ENCODE measurements at places on chromosomes 6 and 20.

DNA sequence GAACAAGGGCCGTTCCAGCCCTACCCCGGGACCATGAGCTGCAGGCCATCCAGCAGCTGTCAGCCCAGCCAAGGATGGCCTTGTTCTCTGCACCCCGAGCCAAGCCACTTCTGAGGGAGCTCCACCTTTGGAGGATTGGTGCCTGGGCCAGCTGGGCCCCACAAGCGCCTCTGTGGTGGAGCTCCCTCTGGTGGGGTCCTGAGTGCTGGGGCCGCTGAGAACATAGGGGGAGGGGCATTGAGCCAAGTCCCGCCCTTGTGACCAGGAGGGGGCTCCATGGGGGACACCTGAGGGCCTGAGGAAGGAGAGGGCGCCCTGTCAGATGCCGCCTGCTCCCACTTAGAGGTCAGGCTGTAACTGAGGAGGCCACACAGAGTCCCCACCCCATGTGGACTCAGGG is 43.2 kb downstream of the YTHDF1 start:
- DNase-seq = no peak

GRCh38 chr6:71621918-71622519 is 264.3 kb upstream of the RIMS1 start:
- no peak for DNase-seq

DNA sequence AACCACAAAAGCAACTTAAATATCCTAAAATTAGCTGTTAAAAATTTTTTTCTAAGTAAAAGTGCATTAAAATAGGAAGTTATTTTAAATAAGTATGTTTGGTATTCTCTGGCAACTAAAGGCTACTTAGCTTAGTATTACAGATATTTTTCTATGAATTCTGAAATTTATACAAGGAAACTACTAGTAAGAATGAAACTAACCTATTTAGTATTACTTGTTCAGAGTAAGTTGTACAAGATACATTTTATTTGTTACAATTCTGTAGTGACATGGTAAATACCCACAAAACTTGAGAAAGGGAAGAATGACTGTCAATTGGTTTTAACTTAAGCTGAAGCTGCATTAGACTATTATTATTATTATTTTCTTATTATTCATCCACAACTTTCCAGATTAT is 6.5 kb downstream of the PHIP start:
- DNase-seq = no peak

GRCh38 chr6:125099211-125100073 is 54.1 kb upstream of the TPD52L1 start:
- no peak for DNase-seq

DNA sequence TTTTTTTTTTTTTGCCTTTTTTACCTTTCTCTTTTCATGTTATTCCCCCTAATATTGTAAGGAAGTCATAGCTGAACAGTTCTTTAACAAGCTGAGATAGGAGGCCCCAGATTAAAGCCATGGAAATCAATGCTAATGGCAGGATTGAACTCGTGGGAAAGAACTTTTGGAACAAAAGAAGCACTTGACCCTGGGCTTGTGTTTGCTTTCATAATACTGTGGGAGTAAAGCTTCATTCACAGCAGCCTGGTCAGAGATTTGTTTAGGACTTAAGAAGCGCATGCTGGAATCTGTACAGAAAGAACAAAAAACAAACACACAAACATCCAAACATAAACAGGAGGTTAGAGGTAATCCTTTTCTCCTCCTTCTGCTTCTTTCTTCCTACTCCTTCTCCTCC is 5.1 kb downstream of the HEY2 start:
- no peak for DNase-seq

- no peak for DNase-seq
Observed at GRCh38 chr6:1365686-1366085, 23.7 kb upstream of the FOXF2 start.

DNA sequence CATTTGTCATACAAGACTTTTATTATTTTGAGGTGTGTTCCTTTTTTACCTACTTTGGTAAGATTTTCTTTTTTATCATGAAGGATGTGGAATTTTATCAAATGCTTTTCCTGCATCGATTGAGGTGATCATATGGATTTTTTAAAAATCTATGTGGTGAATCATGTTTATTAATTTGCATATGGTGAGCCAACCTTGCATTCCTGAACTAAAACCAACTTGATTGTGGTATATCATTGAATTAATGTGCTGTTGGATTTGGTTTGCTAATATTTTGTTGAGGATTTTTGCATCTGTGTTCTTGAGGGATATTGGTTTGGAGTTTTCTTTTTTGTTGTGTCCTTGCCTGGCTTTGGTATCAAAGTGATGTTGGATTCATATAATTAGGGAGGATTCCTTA is 848.1 kb upstream of the EYS start:
- DNase-seq = no peak

- DNase-seq = no peak
Observed at GRCh38 chr6:45493761-45494160, 116.0 kb upstream of the SUPT3H start.

- DNase-seq = no peak
Observed at GRCh38 chr6:154403788-154404187, 47.2 kb upstream of the IPCEF1 start.

- no peak for DNase-seq
Observed at GRCh38 chr6:20623761-20624160, 89.5 kb downstream of the CDKAL1 start.

DNA sequence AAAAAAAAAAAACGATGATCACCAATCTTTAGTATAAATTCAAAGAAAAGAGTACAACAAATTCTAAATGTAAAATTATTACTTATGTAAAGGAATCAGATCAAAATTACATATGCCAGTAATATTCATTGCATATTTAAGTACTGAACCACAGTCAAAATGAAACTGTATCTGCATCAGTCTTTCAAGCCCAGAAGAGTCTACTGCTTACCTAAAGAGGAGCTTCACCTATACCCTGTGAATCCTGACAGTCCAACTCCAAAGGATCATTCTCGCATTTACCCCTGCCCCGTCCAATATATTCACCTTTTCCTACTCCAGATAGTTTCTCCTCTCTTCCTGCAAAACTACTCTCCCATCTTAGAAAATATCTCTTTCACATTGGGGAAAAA is 9.2 kb downstream of the ATG5 start:
- DNase-seq = no peak

- no peak for DNase-seq
Observed at GRCh38 chr6:167565388-167565787, 240.5 kb downstream of the TTLL2 start.

- DNase-seq = no peak
Observed at GRCh38 chr20:57991211-57991881, 237.1 kb downstream of the ANKRD60 start.

DNA sequence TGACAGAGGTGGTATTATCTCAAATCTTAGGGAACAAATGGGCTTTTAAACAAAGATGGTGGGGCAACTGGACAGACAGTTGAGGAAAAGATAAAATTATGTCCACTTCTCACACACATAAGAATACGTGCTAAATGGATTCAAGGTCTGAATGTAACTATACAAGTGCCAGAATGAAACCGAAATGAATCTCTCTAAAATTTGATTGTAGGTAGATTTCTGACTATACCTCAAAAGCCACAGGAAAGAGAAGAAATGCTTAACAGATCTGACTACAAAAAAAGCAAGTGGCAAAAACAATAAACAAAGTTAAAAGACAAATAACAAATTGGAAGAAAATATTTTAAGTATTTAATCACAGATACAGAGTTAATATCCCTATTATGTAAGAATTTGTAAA is 182.7 kb upstream of the OLIG3 start:
- no peak for DNase-seq

GRCh38 chr6:83098589-83098988 is 31.1 kb downstream of the DOP1A start:
- no peak for DNase-seq

- DNase-seq = peak; percentile 3
Observed at GRCh38 chr6:117188627-117189201, 76.6 kb upstream of the VGLL2 start.

DNA sequence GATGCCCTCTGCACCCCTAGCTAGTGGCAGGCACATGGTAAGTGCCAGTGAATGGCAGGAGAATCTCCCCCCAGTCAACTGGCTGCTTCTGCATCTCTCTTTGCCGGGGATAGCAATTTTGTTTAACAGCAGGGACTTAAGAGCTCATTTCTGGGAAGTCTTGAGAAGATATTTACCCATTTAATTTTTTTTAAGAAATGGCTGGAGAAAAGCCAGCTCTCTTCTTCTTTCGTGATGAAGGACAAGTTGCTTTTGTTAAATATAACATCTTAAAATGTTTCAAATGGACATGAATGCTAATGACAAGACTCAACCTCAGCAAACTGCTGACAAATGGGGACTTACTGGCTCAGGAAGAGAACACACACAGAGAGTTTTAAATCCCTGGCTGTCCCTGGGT is 55.0 kb upstream of the IYD start:
- no peak for DNase-seq

DNA sequence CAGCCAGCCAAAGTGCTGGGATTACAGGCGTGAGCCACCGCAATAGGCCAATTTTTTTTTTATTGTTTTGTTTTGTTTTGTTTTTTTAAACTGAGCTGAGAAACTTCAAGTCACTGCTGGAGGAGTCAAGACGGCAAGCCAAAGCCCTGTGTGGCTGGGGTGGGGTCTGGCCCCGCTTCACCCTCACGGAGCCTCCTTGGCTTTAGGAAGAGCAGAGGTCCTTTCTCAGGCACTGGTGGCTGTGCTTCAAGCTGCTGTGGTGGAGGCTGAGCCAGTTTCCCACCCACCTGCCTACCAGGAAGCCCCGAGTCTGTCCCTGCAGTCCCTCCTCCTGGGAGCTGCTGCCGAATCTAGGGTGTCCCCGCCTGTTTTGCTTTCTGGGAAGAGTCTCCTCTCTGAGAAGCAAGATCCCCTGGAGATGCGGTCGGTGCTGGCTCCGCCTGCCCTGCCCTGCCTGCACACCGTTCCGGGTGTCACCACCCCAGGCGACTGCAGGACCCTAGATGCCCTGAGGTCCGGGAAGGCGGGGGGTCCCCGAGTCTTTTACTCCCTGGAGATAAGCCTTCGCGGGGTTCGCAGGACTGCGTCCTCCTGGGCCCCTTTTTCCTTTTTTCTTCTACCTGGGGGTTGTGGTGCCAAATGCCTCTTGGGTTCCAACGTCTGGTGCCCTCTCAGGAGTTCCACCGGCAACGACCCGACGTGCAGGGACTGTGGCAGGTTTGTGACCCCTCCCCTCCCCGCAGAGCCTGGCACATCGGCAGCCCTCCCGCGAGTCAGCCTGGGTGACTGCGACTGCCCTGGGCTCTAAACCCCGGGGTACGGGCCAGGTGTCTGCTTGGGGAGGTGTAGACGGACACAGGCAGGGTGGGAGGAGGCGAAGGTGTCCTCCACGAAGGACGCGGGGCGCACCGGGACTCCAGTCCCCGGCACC is 100.7 kb downstream of the TAF4 start:
- no peak for DNase-seq

DNA sequence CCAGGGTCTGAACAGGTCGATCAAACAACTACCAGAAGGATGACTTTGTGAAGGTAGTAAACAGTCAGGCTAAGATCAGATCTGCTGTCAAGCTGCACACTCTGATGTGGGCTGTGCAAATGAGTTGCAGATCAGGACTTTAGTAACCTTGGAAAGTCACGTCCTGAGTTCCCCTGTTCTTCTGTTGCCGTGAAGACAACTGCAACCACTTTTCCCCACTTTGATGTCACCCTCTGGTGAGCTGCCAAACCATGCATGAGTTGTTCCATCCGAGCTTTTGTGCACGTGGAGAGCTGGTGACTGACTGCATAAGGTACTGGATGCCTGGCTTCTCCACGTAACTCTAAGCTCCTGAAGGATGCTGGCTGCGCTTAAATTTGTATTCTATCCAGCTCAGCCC is 111.0 kb downstream of the CD83 start:
- no peak for DNase-seq

DNA sequence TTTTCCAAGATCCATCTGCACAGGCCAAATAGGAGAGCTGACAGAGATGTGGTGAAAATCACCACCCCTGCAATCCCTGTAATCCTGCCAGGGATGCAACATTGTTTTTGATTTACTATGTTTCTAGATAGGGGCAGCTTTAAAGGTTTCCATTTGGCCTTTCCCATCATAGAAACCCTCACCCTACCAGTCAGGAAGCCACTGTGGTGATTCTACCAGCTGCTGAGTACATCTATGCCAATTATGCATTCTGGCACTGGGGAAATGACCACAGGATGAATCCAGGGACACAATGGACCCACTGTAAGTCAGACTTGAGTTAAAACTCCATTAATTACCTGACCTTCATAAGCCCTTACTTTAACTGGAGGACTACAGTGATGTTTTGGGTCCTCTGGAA is 130.4 kb downstream of the TNFRSF21 start:
- DNase-seq = no peak

DNA sequence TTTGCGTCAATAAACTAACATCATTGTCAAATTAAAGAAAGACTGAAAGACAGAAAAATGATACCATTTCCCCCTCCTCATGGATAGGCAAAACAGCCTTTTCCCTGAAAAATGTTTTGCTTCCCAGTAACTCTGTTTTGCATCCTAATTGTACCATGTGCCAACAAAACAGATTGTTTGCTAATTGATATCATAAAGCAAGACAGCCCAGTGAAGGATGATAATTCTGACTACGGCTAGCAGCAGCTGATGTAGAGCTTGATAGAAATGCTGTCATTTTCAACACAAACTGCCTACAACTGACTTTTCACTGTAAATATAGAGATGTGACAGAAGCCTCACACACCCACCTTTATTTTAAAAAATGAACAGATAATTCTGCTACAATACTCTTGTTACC is 1061.6 kb downstream of the HACE1 start:
- no peak for DNase-seq

DNA sequence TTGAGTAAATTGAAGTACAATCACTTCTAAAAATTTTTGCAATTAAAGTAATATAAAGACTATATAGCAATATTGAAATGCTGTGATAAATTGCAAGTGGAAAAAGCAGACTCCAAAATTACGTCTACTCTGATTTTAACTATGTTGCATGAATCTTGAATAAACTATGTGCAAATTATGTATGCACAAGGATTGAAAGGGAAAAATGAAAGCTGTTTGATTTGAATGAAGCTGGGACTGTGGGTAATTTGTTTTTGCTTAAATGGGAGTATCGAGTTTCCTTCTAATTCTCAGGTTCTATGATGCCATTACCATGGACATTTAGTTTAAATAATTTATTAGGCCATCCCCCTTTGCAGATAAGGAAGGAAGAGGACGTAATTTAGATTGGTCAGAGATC is 198.7 kb upstream of the MYLIP start:
- no peak for DNase-seq

DNA sequence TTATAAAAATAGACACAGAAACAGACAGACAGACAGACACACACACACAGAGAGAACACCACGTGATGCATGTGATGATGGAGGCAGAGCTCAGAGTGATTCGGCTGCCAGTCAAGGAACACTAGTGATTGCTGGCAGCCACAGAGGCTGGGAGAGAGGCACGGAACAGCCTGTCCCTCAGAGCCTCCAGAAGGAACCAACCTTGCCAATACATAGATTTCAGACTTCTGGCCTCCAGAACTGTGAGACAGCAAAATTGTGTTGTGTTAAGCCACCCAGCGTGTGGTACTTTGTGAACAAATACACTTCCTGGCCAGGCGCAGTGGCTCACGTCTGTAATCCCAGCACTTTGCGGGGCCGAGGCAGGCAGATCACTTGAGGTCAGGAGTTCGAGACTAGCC is 9.5 kb upstream of the PARD6B start:
- no peak for DNase-seq

GRCh38 chr20:24765316-24766142 is 183.5 kb upstream of the CST7 start:
- DNase-seq = no peak

GRCh38 chr6:2805031-2805430 is 36.6 kb downstream of the SERPINB1 start:
- no peak for DNase-seq
